ENCODE measurements at places on chromosomes 5 and 9.

- no peak for DNase-seq
These were observed 93.0 kb downstream of the CEMIP2 start for GRCh38 chr9:71675105-71675856.

GRCh38 chr5:61811052-61811451 lies 479.0 kb downstream of the ZSWIM6 start:
- DNase-seq = no peak

GRCh38 chr5:108371263-108371662 lies 10.6 kb downstream of the FBXL17 start:
- no peak for DNase-seq

GRCh38 chr5:41787265-41787664 lies 83.0 kb downstream of the OXCT1 start:
- no peak for DNase-seq

GRCh38 chr5:155260798-155261197 lies 247.2 kb downstream of the KIF4B start:
- DNase-seq = no peak

DNA sequence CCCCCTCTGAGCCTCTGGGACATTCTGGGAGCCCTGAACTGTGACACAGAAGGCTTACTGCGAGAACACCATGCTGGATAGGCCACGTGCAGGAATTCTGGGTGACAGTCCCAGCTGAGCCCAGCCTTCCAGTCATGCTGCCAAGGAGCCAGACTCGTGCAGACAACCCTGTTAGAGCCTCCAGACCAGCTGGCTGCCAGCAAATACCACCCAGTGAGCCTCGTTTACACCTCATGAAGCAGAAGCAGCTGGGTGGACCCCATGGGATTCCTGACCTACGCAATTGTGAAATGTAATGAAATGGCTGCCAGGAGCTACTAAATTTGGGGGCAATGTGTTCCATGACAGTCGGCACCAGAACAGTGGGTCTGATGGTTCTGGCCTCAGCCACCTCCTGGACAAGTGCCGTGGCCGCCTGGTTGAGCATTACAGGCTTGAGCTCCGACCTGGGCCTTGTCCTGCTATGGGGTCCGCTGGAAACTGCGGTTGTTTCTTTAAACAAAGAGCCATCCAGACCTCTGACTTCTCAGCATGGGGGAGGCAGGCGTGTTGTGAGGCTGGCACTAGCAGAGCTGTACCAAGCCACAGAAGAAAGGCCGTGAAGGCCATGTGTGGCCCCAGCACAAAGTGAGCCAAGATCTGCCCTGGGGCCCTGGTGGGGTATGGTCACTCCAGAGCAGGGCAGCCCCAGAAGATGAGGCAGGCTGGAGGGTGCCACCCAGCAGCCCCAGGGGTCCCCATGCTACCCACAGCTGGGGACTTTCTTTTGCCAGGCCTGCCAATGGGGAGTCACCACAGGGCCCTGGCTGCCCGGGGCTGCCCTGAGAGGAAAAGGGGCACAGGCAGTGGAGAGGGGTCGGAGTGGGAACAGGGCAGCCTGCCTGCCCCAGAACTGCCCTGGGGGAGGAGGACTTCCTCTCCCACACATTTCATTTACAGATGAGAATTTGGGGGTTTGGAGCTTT lies 19.3 kb upstream of the RXRA start:
- no peak for DNase-seq

GRCh38 chr9:87812375-87813118 lies 70.1 kb upstream of the SPATA31E1 start:
- no peak for DNase-seq

- DNase-seq = no peak
These were observed 29.8 kb downstream of the CXXC5 start for GRCh38 chr5:139677736-139678613.

DNA sequence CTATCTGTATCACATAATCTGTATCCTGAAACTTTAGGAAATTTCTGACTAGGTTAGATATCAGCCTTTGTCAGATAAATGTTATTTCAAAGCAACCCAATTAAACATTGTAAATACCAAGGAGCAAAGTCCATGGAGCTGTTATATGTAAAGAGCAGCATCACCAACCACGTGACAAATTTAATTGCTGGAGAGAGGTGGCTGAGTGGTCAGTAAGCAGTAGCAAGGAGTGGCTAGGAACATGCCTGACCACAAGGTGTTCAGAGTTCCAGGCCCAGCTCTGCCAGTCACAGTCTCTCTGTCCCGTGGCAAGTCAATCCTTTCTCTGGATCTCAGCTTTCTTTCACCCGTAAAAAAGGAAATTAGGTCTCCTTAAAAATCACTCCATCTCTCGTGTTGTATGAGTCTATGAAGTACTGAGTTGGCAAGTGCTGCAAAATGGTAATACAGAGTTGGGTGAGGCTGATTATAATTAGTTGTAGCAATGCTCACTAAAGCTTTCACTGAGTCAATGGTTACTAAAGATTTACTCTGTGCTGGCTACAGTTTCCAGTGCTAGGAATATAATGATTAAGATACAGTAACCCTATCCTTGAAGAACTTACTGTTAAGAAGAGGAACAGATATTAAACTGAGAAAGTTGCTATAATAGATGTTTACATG lies 166.1 kb downstream of the GNAQ start:
- no peak for DNase-seq

DNA sequence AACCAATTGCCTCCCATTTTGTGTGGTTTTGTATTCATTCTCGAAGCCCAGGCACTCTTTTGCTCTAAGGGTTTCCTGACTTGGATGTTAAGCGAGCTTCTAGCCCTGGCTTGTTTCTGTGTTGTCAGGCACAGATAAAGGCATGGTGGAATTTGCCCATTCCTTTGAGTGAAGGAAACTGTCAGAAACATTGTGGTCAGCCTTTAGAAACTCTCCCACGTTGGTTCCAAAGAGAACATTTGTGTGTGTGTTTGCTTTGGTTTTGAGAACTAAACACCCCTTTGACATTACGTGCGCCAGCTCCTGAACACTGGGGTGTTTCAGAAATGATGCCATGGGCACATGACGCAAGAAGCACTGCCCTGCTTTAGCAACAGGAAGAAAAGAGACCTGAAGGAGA lies 320.9 kb downstream of the NTRK2 start:
- DNase-seq = no peak

DNA sequence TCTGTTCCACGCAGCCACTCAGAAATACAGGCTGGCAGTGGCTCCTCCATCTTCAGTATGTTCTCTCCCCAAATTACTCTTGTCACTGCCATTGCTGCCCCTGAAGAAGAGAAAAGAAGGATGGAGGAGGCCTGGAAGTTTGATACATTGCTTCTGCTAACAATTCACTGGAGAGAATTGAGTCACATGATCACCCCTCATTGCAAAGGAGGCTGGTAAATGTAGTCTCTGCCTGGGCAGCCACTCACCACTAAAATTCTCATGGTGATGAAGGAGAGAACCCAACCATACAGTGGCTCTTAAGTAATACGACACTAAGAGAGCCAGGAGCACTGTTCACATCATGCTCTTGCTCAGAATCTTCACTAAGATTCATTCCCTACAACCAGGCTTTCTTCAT lies 112.0 kb downstream of the DOCK8 start:
- DNase-seq = no peak

DNA sequence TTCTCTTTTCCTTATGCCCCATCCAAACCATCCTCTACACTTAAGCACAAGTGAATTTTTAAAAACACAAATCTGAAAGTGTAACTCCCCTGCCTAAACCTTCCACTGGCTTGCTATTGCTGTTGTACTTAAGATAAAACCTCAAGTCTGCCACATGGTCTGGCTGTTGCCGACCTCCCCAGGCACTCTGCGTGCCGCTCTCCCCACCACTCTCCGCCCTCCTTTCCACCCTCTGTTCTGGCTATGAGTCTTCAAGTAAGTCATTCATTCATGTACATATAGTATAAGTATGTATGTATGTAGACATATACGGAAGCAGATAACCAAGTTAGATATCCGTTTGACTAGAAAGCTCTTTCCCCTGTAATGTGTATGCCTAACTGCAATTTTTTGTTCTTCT lies 94.7 kb upstream of the ANKRD55 start:
- DNase-seq = no peak

DNA sequence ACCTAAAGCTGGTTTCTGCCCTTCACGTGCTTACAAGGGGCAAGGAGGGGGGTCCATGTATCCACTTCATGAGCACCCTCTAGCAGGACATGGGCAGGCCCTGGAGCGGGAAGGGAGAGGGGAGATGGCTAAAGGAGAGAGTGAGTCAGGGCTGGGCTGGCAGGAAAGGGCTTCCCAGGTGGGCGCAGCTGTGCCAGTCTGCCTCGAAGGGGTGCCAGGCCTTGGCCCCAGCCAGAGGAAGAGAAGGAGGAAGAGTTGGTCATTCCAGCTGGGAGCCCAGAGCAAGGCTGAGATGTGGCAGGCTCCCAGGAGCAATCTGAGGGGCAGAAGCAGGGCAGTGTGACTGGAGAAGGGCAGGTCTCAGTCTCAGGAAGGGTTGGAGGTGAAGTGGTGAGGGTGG lies 24.7 kb downstream of the TRIM14 start:
- no peak for DNase-seq

DNA sequence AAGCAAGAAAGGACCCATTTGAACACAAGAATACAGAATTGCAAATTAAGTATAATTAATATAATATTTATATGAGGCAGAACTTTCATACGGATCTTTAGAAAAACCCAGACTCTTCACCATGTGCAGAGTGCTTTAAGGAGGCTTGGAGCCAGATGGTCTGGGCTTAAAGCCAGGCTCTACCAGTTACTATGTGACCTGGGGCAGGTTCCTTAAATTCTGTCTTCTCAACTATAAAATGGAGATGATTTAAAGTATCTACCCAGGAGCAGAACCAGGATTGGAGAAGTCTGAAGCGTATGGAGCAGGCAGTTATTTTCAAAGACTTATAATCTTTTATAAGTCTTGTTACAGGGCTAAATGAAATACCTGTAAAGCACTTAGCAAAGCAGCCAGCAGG lies 202.1 kb downstream of the TSSK1B start:
- no peak for DNase-seq

- no peak for DNase-seq
These were observed 48.2 kb downstream of the IL31RA start for GRCh38 chr5:55899344-55899743.

DNA sequence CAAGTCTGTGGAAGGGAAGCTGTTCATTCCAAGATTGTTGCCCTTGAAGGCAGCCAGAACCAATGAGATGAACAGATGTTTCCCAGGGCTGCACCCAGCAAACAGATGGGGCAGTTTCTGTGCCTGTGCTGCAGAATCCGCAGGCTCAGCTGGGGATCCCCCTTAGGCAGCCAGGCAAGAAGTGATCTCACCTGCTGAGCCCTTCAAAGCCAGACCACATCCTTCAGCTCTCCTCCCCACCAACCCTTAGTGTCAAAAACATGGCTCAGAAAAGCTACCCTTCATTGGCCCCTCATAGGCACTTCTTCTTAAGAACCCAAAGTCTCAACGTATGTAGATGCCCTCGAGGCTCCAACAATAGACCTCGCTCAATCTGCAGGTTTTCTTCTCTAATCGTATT lies 626.7 kb downstream of the CCDC171 start:
- no peak for DNase-seq

All from stimulated activated CD4-positive, alpha-beta T cell treated with anti-CD3 and anti-CD28 coated beads, TNF-alpha, amount 100 ng/mL, for 1 hour (primary cell).